ENCODE measurements at places on chromosomes 13 and 19. TPM values are rescaled to one million over a fixed set of nuclear protein-coding genes. Genes with fewer than 3 reads are reported as not detected.

DNA sequence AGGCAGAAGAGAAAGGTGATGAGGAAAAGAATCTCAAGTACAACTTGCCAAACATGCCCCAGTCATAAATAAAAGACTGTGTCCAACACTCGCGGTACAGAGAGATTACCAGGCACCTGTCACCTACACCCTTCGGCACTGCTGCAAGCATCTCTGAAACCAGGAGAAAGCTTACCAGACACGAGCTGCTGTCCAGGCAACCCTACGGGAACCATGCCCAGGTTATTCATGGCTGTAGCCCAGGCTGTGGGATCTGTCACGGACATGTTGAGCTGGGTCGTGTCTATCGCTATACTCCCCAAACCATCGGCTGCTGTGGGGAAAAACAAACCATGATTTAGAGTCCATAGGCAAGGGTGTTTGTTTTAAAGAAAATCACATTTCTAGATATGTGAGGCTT, 375.0 kb downstream of the ENOX1 start:
- H3K36me3 ChIP-seq, result no peaks in the 10 kb centered on the region
- no peak overlapping the region for H3K27ac ChIP-seq
- no peak overlapping the region for H3K4me3 ChIP-seq
- H3K4me1 ChIP-seq, result no peaks in the 10 kb centered on the region

- no peak overlapping the region for H3K27ac ChIP-seq
- H3K27me3 ChIP-seq, result no peaks in the 10 kb centered on the region
- no peaks in the 10 kb centered on the region for H3K36me3 ChIP-seq
- DNase-seq, result no peak
- H3K4me1 ChIP-seq, result no peaks in the 10 kb centered on the region
- no peak overlapping the region for H3K4me3 ChIP-seq
These were observed 137.3 kb downstream of the KDM4B start for GRCh38 chr19:5106191-5106726.

GRCh38 chr13:80048802-80049201, 292.1 kb downstream of the SPRY2 start:
- peak overlapping the region; percentile 23 for H3K4me3 ChIP-seq
- peak; percentile 99 for DNase-seq
- peak overlapping the region; percentile 41 for H3K27ac ChIP-seq
- peaks cover 31% of the 10 kb centered on the region for H3K4me1 ChIP-seq

- H3K36me3 ChIP-seq, result no peaks in the 10 kb centered on the region
- no peaks in the 10 kb centered on the region for H3K27me3 ChIP-seq
- no peak overlapping the region for H3K4me3 ChIP-seq
- DNase-seq, result no peak
These were observed 9.0 kb upstream of the HSH2D start for GRCh38 chr19:16134510-16134909.

DNA sequence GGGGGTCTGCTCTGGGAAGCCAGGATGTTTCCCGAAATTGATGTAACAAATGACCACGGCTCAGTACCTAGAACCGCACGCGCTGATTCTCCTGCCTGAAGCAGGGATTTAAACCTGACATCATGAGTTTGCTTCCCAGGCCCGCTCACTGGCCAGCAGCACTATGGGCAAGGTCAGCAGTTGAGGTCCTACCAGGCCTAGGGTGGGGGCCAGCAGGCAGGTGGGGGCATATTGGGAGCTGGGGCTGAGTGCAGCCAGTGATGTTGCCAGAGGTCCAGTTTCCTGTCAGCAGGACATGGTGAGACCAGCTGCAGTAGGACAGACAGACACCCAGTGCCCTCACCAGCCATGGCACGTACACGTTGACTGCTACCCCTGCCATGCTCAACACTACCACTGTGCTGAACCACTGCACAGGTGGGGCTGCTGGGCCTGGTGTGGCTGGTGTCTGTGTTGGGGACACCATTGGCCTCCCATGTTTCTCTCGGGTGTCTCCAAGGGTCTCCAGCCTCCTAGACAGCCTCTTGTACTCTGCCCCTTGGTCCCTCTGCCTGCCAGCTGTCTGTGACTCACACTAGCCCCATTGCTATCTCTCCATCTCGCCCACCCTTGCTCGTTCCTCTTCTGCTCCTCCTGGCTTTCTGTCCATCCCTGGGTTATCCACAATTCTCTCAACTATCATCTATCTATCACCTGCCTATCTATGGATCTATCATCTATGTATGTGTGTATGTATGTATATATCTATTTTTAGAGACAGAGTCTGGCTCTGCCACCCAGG, 1.1 kb upstream of the C19orf85 start:
- peak; percentile 19 for DNase-seq
- no peak overlapping the region for H3K27ac ChIP-seq
- no peaks in the 10 kb centered on the region for H3K27me3 ChIP-seq
- no peaks in the 10 kb centered on the region for H3K36me3 ChIP-seq
- no peak overlapping the region for H3K4me3 ChIP-seq
- H3K4me1 ChIP-seq, result peaks cover 9% of the 10 kb centered on the region

DNA sequence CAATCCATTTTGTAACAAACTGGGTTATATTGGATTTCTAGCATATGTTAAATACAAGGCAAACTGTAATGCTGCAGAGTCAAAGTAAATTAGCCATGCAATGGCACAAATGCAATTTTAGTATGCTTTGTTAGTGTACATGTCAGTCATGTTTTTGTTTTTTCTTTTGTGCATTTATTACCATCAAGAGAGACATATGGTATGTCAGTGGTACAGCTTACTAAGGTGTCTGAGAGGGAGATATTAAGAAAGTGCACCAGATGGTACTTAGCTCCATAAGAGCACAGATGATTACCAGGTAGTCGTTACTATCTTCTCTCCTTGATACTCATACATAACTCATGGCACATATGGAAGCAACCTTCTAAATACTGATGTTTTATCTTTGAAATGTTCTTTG, 550.3 kb downstream of the GPC5 start:
- H3K4me3 ChIP-seq, result no peak overlapping the region
- no peaks in the 10 kb centered on the region for H3K27me3 ChIP-seq
- no peaks in the 10 kb centered on the region for H3K4me1 ChIP-seq
- no peak for DNase-seq
- H3K36me3 ChIP-seq, result no peaks in the 10 kb centered on the region

DNA sequence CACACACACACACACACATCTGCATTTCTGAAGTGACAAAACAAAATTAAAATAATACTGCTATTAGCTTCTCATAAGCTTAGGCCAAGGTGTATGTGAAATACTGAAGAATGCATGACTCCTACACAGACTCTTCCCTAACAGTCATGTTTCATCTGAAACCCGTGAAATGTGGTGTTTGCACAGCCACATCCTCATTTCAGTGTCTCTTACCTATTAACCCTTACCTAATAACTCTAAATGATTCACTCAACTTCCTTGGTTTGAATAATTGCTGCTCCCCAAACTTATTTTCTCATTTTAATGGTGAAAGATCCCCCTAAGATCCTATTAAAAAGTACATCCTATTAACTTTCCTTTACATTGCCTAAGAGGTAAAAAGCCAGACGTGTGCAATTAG, 117.6 kb downstream of the MIPEP start:
- no peak overlapping the region for H3K4me3 ChIP-seq
- H3K4me1 ChIP-seq, result peaks cover 20% of the 10 kb centered on the region
- H3K36me3 ChIP-seq, result no peaks in the 10 kb centered on the region
- H3K27me3 ChIP-seq, result no peaks in the 10 kb centered on the region
- DNase-seq, result peak; percentile 40

GRCh38 chr13:20669162-20669561, 34.3 kb upstream of the IL17D start:
- DNase-seq, result no peak
- no peaks in the 10 kb centered on the region for H3K27me3 ChIP-seq

GRCh38 chr13:98528663-98529064, 48.2 kb downstream of the STK24 start:
- H3K36me3 ChIP-seq, result no peaks in the 10 kb centered on the region
- peaks cover 7% of the 10 kb centered on the region for H3K4me1 ChIP-seq
- peak overlapping the region; percentile 27 for H3K4me3 ChIP-seq
- peak overlapping the region; percentile 36 for H3K27ac ChIP-seq

DNA sequence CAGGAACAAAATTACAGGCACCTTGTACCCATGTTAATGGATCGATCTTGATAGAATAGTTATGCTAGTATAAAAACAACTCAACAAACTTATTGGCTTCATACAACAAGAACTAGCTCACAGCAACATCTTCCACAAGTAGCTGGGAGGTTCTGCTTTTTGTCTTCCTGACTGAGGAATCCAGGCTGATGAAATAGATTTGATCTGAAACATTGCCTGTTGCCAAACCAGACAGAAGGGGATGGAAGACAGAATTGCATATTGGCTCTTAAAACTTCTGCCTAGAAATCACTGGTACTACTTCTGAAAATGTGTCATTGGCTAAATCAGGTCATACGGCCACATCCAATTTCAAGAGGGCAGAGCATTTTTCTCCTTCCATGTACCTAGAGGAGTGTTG, 267.3 kb downstream of the RFC3 start:
- no peaks in the 10 kb centered on the region for H3K27me3 ChIP-seq
- H3K4me3 ChIP-seq, result no peak overlapping the region
- no peak overlapping the region for H3K27ac ChIP-seq

DNA sequence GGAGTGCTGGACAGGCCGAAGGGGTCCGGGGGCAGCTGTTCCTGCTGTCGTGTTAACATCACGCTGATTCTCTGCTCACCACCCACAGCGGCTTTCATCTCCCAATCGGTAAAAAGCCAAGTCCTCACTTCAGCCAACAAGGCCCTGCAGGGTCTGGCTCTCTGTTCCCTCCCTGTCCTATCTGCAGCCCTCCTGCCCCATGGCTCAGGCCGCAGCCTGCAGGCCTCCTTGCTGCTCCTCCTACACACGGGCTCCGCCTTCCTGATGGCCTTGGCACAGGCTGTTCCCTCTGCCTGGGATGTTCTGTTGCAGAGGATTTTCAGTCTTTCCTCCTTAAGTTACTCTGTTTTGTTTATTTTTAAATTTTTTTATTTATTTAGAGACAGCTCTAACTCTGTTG, 22.2 kb downstream of the FUZ start:
- H3K27me3 ChIP-seq, result no peaks in the 10 kb centered on the region

- H3K4me1 ChIP-seq, result 0 out of 2 replicates have a peak, but pooled peaks cover 8% of the 10 kb centered on the region
- no peak overlapping the region for H3K27ac ChIP-seq
- no peaks in the 10 kb centered on the region for H3K36me3 ChIP-seq
- no peak overlapping the region for H3K4me3 ChIP-seq
- DNase-seq, result no peak
- H3K27me3 ChIP-seq, result no peaks in the 10 kb centered on the region
These were observed 121.4 kb downstream of the KCNRG start for GRCh38 chr13:50136678-50137077.

GRCh38 chr19:45591004-45591637, 6.5 kb upstream of the OPA3 start:
- no peaks in the 10 kb centered on the region for H3K4me1 ChIP-seq
- H3K27me3 ChIP-seq, result no peaks in the 10 kb centered on the region
- no peaks in the 10 kb centered on the region for H3K36me3 ChIP-seq
- no peak overlapping the region for H3K4me3 ChIP-seq

DNA sequence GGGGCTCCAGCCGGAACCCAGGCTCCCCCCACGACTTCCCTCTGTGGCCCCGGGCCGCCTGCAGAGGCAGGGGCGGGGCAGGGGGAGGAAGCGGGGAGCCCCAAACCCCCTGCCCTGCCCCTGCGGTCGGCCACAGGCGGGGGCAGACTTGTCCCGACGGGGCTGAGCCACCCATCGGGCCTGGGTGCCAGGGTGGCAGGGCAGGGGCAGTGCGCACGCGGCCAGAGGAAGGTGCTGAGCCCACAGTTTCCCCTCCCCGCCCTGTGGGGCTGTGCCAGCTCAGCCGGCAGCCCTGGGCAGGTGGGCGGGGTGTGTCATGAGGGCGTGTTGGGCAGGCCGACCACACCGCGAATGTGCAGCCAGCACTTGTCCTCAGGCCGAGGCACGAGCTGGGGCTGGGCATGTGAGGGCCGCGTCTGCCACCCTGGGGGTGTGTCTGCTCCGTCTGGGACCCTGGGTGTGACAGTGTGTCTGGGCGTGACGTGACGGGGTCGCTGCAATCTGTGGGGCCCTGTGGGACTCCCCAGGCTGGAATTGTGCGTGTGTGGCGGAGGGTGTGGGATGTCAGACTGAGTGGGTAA, 17.7 kb downstream of the CCDC97 start:
- peaks cover 7% of the 10 kb centered on the region for H3K36me3 ChIP-seq
- DNase-seq, result peak; percentile 53
- H3K27ac ChIP-seq, result peak overlapping the region; percentile 100
- H3K4me3 ChIP-seq, result no peak overlapping the region
- peaks cover 42% of the 10 kb centered on the region for H3K4me1 ChIP-seq
- H3K27me3 ChIP-seq, result no peaks in the 10 kb centered on the region

PABPC3 gene
- total RNA-seq, result under 0.01 TPM

ZNF578 gene
- total RNA-seq, result 1.5 TPM

CNFN gene
- not detected for total RNA-seq

ZNF793 gene
- 2.9 TPM for total RNA-seq

SIGLECL1 gene
- not detected for total RNA-seq

KLHL26 gene
- 6.4 TPM for total RNA-seq

BRSK1 gene
- 1.9 TPM for total RNA-seq

Measured in GM23248 (cell line).